ENCODE measurements at places on chromosomes 11 and 22.

DNA sequence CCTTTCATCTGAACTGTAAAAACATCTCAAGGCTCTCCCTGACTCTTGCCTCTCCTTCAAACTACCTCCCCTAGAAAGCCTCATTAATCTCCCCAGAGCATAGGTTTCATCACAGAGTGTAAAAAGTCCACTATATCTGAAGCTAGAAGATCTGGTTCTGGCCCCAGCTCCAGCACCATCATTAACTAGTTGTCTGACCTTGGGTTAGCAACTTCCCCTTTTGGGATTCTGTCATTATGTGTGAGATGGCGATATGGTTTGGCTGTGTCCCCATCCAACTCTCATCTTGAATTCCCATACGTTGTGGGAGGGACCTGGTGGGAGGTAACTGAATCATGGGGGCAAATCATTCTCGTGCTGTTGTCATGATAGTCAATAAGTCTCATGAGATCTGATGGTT lies 97.3 kb downstream of the KCNC1 start:
- no peak for DNase-seq

DNA sequence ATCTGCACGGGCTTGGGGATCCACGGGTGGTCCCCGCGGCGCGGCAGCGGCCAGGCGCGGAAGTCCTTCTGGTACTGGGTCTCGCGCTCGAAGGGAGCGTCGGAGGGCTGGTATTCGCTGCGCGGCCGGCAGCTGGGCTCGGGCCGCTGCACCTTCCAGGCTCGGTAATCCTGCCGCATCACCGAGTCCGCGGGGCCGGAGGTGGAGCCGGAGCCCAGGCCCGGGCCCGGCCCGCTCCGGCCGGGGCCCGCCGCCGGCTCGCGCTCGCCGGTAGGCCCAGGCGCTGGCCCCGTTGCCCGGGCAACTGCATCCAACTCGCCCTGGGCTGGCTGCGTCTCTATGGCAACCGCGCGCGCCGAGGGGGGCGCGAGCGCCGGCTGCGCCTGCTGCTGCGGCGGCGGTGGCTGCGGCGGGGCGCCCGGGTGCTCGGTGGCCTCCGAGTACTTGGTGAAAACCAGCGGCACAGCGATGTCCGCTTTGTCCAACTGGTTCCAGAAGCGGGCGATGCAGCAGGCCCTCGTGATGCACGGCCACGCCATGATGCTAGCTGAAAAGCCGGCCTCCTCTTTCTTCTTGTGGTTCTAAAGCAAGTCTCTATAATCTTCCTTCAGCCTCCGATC lies 897 bp downstream of the MAP6 start:
- DNase-seq = no peak

DNA sequence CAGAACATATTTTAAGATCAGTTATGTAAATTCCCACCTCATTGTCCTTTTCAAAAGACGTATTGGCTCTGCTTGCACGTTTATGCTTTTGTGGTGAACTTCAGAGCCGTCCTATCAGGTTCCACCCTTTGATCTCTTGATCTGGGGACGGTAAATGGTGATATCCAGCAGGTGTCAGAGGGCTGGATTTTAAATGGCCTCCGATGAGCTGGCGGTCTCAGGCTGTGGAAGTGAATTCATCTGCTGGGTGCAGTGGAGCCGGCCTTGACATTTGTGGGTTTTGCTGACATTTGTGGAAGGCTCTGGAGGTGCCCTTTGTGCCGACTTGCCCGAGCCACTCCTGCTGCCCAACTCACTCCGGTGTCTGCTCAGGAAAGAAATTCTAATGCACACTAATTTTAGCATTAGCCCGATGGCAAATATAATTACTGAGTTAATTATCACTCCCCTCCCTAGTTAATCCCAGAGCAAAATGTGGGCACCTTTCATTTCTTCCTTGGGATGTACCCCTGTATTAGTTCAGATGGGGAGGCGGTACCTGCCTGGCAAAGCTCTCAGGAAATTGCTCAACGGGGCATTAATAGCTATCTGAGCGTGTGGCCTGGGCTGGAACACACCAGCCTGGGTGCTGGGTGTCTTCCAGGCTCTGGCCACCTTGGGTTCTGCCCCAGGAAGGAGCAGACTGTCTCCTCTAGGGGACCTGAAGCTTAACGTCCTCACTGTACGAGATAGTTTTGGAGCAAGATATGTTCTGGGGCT lies 9.1 kb downstream of the LRP5 start:
- no peak for DNase-seq

- DNase-seq = no peak
These were observed 7.3 kb upstream of the CTSC start for GRCh38 chr11:88344869-88345268.

DNA sequence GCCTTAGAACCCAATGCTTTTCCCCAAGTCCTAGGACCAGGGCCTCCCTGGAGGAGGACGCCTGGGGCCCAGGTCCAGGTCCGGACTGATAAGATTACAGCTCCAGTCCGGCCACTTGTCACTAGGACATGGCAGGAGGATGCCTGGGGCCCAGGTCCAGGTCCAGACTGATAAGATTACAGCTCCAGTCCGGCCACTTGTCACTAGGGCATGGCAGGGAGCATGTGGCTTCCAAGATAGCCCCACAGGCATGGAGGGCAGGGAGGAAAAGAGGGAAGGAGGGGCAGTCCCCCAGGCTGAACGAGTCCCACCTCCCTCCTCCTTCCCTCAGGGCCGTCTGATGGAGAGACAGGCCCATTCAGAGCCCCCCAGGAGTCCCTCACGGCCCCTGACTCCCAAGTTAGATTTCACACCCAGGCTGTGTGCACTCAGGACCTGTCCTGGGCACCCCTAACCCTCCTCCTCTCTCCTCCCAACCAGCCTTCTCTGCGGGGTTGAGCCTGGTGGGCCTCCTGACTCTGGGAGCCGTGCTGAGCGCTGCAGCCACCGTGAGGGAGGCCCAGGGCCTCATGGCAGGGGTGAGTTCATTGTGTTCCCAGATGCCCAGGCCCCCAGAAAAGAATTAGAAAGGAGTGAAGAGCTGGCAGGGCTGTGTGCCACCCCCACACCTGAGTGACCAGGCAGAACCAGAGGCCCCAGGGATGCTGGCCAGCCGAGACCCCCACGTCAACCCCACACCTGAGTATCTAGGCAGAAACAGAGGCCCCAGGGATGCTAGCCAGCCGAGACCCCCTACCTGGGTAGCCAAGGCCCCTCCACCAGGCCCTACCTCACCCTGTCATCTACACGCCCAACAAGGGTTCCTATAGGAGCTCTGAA lies 2.1 kb downstream of the TSPAN32 start:
- no peak for DNase-seq

GRCh38 chr11:119000906-119001305 lies 3.0 kb downstream of the CENATAC start:
- DNase-seq = no peak

DNA sequence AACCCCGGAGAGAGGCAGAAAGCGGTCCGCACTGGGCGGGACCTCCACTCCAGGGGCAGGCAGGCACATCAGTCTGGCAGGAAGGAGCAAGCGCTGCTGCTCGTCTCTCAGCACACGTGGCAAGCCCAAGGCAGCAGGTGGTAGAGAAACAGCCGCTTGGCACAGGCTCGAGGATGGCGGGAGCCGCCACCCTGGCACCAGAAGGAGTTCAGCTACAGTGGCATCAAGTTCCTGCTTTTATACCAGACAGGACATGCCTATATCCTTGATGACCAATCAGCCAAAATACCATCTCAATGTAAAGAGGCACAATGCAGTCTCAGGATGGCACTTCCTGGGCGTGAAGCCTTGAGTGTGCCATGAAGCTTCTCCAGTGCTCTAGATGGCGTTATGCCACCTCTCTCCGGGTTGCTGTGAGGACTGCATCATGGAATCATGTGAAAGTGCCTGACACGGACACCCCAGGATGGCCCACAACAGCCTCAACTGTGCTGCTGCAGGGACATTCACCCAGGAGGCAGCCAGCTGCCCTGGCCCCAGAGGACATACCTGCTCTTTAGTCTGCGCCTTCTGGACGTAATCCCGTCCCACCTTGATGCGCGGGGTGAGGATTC lies 64.8 kb downstream of the APOL1 start:
- no peak for DNase-seq

DNA sequence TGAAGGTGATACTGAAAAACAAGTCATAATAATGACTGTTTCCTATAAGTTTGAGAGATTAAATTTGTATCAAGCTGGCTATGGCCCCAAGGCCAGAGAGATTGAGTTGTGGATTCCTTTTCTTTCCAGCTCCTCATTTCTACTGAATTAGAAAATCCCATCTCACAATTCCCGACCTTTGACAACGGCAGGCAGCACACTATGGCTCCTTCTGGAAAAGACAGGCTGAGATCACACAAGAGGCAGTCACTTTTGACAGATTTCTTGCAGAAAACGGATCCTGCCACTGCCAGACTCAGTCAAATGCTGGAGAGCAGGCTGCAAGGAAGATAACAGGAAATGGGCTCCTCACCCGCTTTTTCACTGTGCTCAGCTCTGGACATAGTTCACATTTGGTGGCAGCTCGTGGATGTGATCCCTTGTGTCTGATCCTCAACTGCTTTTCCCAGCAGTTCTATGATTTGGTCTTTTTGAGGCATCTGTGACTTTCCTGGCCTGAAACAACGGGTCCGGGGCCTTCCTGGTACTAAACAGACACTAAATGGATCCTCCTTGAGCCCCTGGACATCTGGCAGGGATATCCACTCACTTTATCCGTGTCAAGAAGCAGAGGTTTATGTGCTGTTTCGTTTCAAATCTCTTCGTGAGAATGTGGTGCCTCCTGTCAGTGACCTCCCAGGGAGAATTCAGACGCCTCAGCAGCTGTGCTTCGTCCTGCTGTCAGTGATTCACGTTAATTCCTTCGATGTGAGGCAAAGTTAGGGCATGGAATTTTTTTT lies 26.1 kb upstream of the RTL6 start:
- peak; percentile 93 for DNase-seq

DNA sequence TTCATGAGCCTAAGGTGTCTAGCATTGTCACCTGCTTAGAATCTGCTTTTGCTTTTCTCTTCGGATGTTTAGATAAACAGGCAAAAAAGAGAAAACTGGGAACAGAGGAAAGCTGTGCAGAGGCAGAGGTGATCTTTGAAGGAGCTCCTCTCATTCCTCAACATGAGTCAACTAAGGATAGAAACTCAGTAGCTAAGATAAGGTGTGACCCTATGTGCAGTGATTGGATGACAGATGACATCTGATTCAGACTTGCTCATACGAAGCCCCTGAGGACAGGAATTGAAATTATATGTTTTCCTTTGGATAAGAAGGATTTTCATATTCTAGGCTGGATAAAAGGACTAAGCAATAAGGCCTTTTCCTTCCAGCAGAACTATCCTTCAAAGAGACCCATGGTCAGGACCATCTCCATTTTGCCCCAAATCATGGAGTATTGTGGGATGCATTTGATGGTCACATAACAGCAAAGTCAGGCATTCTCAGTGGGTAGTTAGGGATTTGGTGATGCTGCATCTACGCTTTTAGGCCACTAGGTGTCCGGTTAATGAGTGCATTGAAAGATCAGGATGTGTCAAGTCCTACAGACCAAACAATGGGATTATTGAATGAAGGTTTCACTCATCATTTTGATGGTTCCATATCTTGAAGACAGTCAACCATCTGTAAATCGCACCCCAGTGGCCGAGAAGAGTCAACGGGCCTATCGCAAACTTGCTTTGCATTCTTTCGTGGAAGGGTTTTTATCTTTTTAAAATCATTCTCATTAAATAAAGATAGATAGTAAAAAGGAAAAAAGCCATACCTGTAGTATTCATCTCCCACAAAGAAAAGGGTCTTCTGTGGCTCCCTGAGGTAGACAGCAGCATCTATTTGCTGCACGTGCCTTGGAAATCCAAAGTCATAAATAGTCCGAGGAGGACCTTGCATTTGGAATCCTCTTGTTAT lies 32.2 kb downstream of the MMP20 start:
- DNase-seq = no peak

- DNase-seq = no peak
These were observed 184.9 kb downstream of the BLID start for GRCh38 chr11:121931121-121931520.

GRCh38 chr11:134541951-134542350 lies 129.9 kb upstream of the B3GAT1 start:
- no peak for DNase-seq

- no peak for DNase-seq
These were observed 207.7 kb upstream of the LRRC4C start for GRCh38 chr11:41666951-41667653.

- no peak for DNase-seq
These were observed 40.0 kb upstream of the PTH start for GRCh38 chr11:13535819-13536218.

- no peak for DNase-seq
These were observed 9.6 kb upstream of the CABP2 start for GRCh38 chr11:67532889-67533288.

- DNase-seq = no peak
These were observed 1.1 kb downstream of the SEPTIN5 start for GRCh38 chr22:19715188-19715930.

- peak; percentile 94 for DNase-seq
These were observed 18.1 kb upstream of the BDNF start for GRCh38 chr11:27718346-27718862.

DNA sequence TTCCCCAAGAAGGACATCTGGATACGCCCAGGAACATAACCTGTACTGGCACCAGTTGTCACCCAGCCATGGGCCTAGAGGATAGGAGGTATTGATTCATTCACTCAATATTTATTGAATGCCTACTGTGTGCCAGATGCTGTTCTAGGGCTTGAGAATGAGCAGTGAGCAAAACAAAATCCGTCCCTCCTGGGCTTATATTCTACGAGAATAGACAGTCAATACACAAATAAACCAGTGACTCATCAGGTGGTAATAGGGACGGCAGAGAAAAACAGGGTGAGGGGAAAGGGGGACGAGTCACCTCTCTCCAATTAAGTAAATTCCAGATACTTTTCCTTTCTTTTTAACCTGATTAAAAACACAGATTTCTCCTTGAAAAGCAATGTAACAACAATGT lies 103.5 kb downstream of the MICAL2 start:
- DNase-seq = no peak

DNA sequence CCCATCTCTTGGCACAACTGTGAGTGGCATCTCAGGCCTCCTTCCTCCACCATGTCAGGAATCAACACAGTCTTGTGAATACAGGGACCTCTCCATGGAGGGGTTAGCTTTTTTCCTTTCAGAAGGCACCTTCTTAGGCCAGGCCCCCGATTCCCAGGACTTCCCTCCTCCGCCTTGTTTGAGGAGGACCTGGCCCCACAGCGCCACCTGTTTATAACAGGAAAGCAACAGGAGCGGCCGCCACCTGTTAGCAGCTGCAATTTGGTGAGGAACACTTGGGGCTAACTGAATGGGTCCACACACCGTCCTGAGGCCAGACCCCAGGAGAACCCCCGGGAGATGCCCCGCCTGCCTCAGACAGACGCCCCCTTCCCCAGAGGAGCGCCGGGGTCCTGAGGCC lies 3.8 kb upstream of the PKP3 start:
- DNase-seq = no peak

All from AG09309 (cell line).